ENCODE measurements at places on chromosomes 6 and 20.
A peak's percentile ranks its signal among the peaks of the same experiment; 100 is the strongest.

DNA sequence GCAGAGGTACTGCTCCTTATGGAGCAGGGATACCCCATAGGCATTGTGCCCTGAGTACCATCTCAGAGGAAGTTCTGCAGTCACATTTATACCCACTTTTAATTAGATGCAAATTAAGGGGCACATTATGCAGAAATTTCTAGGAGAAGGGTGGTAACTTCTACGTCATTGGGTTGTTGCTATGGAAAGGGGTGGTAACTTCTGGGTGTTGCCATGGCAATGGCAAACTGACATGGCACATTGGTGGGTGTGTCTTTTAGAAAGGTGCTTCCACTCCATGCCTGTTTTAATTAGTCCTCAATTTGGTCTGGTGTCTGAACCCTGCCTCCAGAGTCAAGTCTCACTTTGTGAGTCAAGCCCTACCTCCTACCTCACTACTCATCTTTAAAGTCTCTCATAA, 42.0 kb downstream of the RSPO3 start:
- no peak for DNase-seq

DNA sequence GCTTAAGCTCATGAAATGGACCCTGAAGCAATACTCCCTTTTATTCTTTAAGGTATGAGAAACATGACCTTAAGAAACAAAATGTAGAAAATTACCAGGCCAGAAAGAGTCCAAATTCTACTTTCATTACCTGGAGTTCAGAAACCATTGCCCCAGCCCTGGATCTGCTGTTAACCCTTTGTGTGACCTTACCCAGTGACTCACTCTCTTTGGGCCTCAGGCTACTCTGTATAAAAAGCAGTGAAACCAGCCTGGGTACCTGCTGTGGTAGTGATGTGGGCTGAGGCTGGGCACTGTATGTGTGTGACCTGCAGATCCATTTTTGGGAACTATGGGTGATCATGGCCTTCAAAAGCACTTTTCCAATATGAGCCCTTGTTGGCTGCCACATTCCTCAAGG, 47.2 kb downstream of the SLC9A8 start:
- DNase-seq: no peak

DNA sequence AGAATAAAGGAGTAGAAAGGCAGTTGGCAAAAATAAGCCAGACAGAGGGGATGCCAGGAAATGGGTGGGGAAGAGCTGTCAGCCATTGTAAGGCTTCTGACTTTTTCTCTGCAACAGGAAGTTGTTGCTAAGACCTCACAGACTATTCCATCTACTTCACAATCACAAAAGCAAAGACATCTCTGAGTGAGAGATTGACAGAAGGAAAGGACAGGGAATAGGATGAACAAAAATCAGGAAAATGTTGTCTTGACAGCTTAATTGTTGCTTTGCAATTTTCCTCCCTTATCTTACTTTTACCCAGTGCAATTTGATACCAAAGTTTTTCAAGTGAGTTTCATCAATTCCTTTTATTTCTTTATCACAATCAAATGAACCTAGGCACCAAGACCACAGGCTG, 291.2 kb downstream of the CBLN4 start:
- DNase-seq: no peak

DNA sequence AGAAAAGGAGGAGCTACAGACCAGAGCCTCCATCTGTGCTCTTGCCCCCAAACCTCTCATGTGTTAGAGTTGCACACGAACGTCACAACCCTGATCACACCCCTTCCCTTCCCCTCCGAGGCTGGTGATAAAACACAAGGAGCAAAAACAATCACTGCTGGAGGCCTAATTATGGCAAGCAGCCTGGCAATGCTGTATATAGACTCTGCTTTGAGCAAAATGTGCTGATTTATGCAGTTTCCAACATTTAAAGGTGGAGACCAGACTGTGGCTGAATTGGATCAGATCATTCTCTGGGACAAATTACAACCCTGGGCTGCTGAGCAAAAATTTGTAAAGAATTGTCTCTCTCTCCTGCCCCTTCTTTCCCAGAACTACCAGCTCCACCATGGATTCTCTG, 64.6 kb upstream of the SRSF6 start:
- no peak for DNase-seq

GRCh38 chr6:135183532-135184440, 2.7 kb downstream of the MYB start:
- peak; percentile 41 for DNase-seq

DNA sequence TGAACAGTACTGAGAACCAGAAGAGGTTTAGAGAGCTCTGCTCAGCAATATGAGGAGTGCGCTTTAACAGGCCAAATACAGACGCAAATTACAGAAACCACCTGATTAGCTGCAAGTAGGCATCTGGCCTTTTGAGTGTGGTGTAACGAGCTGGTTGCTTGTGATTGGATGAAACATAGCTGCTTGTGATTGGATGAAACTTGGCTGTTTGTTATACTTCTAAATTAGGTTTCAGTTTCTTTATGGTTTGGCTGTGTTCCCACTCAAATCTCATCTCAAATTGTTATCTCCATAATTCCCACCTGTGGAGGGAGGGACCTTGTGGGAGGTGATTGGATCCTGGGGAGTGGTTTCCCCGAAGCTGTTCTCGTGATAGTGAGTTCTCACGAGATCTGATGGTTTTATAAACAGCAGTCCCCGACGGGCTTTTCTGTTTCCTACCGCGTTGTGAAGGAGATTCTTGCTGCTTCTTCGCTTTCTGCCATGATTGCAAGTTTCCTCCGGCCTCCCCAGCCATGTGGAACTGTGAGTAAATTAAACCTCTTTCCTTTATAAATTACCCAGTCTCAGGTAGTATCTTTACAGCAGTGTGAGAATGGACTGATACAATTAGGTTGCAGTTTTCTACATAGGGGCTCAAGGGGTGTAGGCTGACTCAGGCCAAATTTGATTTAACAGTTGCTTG, 655.9 kb upstream of the MAN1A1 start:
- no peak for DNase-seq

DNA sequence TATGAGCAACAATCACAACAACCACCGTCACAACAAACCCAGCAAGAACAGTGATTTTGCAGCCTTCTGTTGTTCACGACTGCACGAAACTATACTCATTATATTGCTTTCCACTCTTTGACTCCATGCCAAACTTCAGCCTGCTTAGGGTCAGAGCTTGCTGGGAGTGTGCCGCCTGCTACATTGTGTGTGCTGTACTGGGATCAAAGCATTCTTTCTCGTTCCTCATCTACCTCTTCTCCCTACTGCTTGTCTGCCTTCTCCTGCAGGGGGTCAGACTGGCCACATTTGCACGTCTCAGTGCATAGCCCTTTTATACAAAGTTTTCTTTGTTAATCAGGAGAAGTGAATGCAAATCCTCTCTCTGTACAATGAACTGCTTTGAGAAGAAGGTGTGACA, 401.6 kb upstream of the CITED2 start:
- DNase-seq: no peak

DNA sequence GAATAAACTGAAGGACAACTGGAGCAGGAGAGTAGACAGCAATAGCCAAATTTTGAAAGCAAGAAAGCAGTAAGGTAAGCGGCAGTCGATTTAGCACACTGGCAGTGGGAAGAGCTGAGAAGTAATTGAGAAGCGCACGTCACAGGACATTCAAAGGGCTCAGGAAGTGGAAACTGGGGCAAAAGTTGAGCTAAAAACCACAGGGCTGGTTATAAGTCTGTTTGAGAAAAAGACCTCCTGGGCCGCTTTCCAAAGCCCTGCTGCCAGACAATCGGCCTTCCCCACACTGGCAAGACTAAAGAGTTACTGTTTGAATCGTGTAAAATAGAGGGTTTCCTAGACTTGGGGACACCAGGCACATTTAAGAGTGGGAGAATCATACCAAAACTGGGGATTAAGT, 161.4 kb downstream of the DNAH8 start:
- DNase-seq: no peak

- no peak for DNase-seq
These were observed 21.7 kb downstream of the RIPK1 start for GRCh38 chr6:3090013-3090412.

- DNase-seq: no peak
These were observed 77.1 kb downstream of the STMND1 start for GRCh38 chr6:17178754-17179529.

GRCh38 chr6:77341058-77341986, 122.0 kb downstream of the HTR1B start:
- no peak for DNase-seq

DNA sequence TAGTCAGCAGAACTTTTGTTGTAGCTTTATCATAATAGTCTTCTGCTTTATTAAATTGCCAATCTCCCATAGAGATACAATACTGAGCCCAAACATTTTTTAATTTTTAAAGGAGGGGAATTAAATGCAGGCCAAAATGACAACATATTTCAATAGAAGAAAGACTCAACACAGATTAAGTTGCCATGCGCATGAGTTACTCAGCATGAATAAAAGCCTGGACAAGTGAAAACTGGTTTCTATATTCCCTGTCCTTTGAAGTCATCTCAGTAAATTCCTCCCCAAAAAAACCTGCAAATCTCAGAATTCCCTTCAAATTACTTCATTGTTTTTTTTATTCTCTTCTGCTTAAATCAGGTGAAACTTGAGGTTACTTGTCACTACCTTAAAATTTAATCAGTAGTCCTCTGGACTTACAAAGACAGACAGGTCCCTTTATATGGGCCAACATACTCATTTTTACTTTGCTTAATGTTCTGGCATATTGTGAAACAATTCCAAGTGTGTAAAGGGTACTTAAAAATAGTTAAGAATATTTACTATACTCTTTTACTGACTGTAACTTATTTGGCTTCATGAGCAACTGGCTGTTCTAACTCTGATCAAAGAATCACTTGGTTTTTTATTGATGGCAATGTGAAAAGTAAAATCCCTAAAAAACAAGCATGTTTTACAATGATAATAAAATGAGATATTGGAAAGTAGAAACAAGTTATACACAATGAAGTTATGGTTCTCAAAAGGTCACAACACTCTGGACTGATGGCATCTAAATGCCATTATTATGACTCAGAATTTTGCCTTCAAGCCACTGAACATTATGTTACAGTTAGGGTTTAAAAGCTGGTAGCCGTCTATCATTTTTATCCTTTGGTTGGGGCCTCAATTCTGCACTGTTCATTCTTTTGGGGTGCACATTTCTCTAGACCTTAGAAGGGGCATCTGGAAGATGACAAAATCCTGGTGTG, 49.9 kb upstream of the COL21A1 start:
- DNase-seq: no peak

GRCh38 chr6:134956676-134957075, 6.8 kb upstream of the ALDH8A1 start:
- no peak for DNase-seq

DNA sequence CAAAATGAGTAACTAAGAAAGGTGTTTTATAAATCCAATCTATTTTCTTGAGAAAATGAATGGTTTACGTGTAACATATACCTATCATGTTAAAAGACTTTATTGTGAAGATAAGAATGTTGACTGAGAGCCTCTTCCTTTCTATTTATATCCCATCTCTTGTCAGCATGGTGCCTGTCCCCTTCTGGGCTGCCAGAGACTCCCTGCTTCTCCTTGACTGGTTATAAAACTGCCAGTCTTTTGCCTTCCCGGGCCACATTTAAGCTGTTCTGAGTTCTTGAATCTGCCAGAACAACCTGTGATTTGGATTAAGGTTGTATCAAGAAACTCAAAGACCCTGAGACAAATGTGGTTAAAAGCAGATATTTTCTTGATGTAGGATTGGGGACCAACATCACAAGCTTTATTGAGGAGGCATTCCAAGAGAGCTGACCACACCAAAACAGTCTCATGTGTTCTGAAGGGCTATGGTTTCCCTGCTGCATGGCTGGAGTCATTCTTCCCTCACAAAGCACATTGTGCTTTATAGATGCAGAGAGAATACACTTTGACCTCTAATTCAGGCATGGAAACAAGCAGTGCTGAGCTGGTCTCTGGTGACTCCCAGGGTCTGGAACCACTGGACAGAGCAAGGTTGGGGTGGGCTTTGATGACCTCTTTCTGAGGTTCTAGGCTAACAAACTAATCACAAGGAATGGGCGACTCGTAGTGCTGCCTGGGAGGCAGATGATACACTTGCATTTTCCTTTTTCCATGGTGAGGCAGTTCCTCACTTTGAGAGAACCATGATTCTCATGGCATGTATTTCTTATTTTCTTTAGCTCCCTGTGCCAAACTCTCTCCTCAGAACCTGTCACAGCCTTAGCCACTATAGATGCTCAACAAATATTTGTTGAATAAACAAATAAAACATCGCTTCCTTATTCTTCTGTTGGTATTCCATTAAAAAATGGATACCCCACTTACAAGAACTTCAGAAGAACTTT, 205.0 kb upstream of the PREP start:
- no peak for DNase-seq

GRCh38 chr20:17602493-17602892, 32.6 kb downstream of the DSTN start:
- no peak for DNase-seq

DNA sequence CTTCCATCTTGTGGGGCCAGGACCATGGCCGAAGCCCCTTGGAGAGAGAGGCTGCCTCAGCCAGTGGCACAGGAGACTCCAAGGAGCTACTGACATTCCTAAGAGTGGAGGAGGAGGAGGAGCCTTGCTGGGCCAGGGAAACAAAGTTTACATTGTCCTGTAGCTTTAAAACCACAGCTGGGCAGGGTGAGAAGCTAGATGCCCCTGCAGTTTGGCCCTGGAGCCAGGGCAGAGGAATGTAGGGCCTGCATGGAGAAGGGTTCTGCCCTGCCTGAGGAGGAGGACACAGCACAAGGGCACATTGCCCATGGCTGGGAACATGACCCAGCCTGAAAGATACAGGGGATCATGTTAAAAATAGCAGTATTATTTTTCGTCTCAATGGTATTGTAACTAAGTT, 37.4 kb downstream of the PLCG1 start:
- no peak for DNase-seq

DNA sequence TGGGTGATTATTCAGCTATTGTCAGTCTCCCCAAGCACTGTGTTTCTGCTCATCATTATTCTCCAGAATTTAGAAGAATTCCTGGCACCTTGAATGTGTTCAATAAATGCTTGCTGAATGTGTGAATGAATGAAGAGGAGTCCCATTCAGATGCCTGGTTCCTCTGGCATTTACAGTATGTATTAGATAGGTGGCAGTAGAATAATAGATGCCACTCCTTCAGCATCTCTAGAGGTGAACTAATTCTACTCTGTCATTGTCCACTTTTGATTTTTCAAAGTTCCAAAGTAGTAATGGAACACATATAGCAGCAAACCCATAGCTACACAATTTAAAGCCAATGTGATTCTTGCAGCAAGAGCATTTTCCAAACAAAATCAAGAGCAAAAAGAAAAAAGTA, 118.9 kb upstream of the CEP162 start:
- no peak for DNase-seq

DNA sequence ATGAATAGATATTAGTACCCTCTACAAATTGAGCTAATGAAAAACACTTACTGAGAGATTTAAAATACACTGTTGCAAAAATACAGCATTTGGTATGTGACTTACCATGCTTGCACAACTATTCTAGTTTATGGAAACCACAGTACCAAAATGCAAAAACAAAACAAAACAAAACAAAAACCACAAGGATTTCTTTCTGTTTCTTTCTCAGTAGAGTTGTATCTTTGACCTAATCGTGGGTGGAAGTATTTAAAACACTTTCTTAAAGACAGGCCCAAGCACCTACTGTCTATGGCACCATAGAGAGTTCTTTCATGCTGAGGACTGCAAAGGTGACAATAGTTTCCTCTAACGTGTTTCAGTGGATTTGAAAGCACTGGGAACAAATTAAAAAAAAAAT, 95.3 kb upstream of the C6orf118 start:
- DNase-seq: no peak

Data from nephron progenitor cell (in vitro differentiated cells).